ENCODE measurements at places on chromosomes 2 and 18.

- DNase-seq: no peak
Observed at GRCh38 chr2:47230418-47230817, 75.3 kb upstream of the STPG4 start.

GRCh38 chr2:187580462-187581124, 26.4 kb upstream of the TFPI start:
- no peak for DNase-seq

- DNase-seq: no peak
Observed at GRCh38 chr18:2907550-2908135, 60.8 kb downstream of the EMILIN2 start.

- no peak for DNase-seq
Observed at GRCh38 chr2:162090109-162090508, 16.1 kb upstream of the DPP4 start.

GRCh38 chr2:177231270-177231669, 18.7 kb downstream of the HNRNPA3 start:
- no peak for DNase-seq

DNA sequence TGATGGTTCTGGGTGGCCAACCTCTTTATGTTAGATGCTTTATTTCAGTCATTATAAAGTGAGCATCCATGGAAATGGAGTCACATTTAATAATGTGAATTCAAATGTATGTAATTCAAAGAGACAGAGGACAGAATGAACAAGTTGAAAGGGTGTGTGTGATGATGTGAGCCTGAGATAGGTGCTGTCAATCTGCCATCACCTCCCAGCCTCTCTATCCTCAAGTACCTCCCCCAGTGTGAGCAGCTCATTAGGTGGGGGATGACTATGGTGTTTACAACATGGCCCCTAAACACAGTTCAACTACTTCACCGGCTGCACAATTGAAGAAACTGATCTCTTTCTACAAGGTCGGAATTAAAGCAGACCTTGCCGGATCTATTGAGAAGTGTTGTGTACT, 74.7 kb upstream of the IGFBP5 start:
- DNase-seq: no peak

DNA sequence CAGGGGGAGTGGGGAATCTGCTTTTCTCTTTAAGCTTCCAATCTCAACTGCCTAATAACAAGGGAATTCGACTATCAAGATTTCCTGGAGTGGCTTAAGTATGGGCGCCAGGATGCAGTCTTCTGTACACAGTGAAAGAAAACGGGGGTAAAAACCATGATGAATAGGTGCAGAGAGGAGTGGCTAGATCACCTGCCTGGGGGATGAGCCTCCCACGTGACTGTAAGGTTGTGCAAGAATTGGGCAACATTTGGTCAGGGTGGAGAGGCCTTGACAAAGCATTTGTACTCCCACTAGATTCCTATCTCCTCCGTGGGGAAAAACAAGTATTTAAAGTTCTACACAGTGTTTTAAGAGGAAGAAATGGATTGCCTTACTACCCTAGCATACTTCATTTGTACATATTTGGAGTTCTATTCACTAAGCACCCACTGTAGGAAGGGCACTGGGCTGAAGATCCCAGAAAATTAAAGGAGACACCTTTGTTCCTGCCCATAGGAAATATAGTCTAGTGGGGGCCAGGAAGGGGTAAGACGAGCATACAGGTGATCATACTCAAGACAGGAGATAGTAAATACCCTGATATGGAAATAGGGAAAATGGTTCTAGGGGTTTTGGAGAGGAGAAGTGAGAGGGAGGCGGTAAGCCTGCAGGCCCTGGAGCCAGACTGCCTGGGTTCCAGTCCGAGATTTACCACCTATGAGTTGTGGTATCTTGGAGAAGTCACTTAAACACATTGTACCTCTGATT, 29.2 kb downstream of the EPAS1 start:
- no peak for DNase-seq

- no peak for DNase-seq
Observed at GRCh38 chr2:240131941-240132650, 4.0 kb downstream of the COPS9 start.

DNA sequence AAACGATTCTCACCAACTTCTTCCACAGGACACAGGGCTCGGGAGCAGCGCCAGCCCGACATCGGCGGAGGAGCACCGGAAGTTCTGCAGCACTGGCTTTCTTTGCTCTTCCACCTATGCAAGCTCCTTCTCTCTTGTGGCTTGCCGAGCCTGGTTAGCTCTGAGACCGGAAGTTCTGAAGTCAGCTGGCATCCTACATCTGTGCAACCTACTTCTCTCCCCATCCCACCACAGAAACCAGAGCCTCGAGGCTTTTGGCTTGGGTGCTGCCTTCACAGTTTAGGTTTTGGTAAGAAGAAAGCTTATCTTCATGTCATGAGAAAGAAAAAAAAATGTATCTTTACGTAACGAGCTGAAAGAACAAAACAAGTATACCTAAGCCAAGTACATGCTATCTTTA, 111.7 kb downstream of the ANKRD44 start:
- peak; percentile 87 for DNase-seq

- DNase-seq: no peak
Observed at GRCh38 chr2:147639891-147640290, 204.9 kb upstream of the ACVR2A start.

- DNase-seq: no peak
Observed at GRCh38 chr2:199258291-199258690, 199.4 kb downstream of the SATB2 start.

DNA sequence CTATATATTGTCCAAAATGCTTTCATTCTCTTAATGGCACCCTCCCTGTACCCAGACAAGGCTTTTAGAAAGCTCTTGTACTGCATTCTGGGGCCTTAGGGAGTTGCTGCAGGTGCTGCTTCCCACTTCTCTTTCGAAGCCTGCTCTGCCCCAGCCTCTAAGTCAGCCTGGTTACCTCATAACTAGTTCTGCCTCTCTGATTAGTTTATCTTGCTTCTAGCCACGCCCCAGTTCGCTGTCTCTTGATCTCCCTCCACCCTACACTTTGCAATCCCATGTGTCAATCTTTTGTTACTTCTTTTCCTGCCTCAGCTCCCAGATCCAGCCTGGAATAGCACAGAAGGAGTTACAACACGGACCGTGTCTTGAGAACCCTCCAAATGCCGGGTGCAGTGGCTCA, 13.8 kb upstream of the NCOA1 start:
- DNase-seq: no peak

DNA sequence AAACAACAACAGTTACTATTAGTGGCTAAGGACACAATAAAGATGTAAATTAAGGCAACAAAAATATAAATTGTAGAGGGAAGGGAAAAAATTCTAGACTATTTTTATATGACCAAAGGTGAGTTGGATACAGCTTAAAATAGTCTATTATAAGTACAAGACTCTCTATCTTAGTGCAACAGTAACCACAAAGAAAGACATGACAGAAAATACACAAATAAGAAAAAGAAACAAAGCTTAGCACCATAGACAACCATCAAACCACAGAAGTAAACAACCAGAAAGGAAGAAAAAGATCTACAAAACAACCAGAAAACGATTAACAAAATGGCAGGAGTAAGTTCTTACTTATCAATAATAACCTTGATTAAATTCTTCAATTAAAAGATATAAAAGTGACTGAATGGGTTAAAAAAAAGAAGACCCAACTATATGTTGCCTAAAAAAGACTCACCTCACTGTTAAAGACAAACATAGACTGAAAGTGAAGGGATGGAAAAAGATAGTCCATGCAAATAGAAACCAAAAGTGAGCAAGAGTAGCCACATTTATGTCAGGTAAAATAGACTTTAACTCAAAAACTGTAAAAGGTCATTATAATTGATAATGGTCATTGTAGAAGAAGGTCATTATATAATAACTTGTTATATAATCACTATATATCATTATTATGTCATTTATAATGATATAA, 62.5 kb downstream of the USP40 start:
- no peak for DNase-seq

DNA sequence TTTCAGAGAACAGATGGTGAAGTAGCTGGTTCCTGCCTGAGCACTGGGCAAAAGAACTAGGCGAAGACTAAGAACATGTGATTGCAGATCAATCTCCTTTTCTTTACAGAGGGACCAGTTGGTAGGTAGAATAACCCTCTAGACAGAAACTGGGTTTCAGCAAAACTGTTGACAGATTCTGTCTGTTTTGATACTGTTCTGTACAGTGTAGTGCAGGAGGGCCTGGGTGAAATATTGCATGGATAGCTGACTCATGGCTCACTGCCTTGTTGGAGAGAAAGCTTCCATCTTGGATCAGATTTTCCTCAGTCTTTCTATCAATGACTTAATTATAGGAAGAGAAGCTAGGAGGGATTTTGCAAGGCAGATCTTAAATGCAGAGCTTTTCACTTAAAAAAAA, 95.8 kb downstream of the ZNF532 start:
- no peak for DNase-seq

- DNase-seq: no peak
Observed at GRCh38 chr18:52999633-53000032, 659.6 kb downstream of the DCC start.

GRCh38 chr2:44715671-44716081, 225.8 kb upstream of the SIX3 start:
- DNase-seq: no peak

DNA sequence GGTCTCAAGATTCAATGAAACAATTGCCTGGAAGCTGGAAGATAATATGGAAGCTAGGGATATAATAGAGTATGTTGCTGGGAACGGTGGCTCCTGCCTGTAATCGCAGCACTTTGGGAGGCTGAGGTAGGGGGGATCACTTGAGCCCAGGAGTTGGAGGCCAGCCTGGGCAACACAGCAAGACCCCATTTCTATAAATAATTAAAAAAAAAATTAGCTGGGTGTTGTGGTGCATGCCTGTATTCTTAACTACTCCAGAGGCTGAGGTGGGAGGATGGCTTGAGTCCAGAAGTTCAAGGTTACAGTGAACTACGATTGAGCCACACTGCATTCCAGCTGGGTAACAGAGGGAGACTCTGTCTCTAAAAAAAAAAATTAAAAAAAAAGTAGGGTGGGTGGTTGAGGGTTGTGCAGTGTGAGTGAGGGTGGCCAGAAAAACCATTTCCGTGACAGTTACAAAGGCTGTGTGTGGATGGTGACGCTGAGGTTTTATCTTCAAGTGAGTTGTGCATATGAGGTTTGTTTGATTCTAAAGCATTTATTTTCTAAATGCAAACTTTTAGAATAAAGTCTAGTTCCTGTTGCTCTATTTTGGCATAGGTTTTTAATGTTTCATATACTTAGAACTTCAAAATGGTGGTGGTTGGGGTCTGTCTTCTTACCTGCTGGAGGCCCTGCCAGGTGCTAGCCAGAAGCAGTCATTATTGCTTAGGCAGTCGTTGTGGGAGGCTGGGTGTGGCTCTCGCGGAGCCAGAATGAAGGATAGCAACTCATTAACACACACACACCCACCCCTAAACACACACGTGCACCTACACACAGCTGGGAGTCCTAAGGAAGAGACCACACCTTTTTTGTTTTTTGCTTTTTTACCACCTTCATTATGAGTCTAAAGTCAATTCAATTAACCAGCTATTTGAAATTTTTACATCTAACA, 4.7 kb upstream of the IL1R2 start:
- DNase-seq: no peak

DNA sequence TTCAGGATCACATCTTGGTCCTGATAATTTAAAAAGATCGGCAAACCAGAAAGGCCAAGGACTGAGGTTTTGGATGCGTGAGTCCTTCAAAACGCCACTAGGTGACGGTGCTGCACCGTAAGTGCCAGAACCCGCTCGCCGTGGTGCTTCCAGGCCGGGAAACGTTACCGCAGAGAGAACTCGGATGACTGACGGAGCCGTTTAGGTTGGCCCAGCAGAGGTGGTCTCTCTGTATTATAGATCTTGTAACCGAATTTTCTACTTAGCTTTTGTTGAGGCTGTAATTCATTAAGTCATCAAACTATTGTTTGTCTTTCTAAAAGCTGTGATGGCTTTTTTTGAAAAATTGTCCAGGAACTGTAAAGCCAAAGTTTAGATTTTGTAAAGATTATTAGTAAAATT, 39.8 kb upstream of the ADCYAP1 start:
- DNase-seq: peak; percentile 3

DNA sequence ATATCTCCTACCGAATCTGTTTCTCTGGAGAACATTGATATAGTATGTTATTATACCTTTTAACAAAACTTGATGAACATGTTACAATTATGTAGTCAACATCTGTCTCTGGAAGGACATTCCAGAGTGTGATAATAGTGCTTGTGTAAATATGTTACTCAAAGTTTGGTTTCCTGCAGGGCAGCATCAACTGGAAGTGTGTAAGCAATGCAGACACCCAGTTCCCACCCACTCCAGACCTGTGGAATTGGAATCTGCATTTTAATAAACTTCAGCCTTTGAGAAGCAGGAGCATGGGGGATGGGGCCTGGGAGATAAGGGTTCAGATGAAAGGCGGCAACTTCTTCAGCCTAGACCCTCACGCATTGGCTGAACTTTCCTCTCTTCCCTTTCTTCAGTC, 398.9 kb downstream of the RND3 start:
- no peak for DNase-seq

DNA sequence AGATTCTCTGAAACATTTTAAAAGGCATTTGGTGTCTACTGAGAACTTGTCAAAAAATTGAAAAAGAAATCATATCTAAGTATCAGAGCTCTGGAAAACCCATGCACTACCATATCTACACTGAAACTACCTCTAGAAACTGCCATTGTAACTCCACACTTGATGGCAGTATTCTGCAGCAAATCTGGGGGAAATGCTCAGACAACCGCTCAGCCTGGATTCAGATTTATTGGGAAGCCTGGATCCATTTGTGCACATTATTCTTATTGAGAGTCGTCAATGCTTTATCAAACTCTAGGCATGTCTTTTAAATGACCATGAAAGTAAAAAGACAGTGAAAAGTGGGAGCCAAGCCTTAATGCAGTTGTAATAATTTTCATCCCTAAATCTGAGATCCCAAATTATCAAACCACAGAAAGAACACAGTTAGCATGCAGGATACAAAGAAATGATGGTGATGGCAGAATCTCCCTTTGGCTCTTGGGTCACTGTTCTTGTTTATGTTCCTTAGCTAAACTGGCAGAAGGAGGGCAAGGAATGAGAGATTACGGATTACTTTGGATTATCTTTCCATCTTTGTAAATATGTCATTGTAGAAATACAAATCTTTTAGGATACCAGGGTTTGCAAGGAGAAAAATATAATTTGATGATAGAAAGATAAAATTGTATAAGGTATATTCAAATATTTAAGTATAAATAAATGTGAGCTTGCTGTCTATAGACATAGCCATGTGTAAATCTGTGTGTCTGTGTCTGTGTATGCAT, 512.1 kb upstream of the SYT4 start:
- no peak for DNase-seq

DNA sequence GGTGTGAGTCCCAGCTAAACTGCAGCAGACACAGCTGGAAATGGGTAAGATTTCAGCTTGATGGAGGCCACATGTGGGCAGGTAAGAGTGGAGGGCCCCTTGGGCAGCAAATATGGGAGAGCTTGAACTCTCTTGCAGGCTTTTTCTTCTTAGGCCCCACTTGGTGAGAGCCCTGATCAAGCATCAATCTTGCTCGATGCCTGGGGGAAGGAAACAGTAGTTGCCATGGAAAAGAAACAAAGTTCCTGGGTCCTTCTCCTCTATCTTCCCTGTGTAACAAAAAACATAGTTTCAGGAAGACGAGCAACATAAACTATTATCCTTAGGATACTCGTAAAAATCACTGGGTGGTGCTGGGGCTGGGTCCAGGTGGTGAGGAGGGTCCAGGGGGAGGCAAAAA, 42.9 kb downstream of the KIAA1328 start:
- no peak for DNase-seq

- DNase-seq: no peak
Observed at GRCh38 chr18:32346671-32347070, 124.0 kb downstream of the GAREM1 start.

GRCh38 chr18:24344509-24344908, 53.1 kb downstream of the OSBPL1A start:
- DNase-seq: no peak

All from naive B cell (primary cell).